ENCODE measurements at places on chromosomes 16 and 17. TPM values are rescaled to one million over a fixed set of nuclear protein-coding genes. Genes with fewer than 3 reads are reported as not detected.

GRCh38 chr17:50035421-50035879, 20.5 kb upstream of the ITGA3 start:
- no peaks in the 10 kb centered on the region for H3K27me3 ChIP-seq
- no peak for DNase-seq
- no peaks in the 10 kb centered on the region for H3K36me3 ChIP-seq
- H3K27ac ChIP-seq = no peak overlapping the region
- H3K4me1 ChIP-seq = no peaks in the 10 kb centered on the region
- H3K4me3 ChIP-seq = no peak overlapping the region

DNA sequence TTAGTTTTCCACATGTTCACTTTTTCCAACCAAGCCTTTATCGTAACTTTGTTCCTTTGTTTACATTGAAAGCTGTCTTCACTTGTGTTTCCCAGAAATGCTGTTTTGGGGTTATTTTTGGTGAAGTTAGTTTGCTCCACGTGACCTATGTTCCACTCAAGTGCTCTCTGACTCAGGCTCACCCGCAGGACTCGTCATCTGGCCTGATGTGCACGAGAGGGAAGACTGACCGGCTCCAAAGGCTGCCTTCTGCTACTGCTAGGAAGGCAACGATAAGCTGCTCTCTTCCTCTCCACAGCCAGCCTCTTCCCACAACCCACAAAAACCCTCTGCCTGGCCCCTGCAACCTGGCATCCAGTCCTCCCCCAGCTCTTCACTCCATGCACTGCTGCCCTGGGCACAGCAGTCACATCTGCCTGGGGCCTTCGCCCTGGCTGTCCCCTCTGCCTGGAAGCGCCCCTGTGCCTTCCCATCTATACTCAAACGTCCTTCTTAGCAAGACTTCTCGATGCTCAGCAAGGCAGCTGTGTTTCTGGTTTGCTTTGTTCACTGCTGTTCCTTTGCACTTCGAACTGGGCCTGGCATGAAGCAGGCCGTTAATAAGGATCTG, 28.0 kb downstream of the ZCCHC14 start:
- no peaks in the 10 kb centered on the region for H3K36me3 ChIP-seq
- no peaks in the 10 kb centered on the region for H3K27me3 ChIP-seq
- peak overlapping the region; percentile 94 for H3K27ac ChIP-seq
- H3K4me1 ChIP-seq = peaks cover 58% of the 10 kb centered on the region
- H3K4me3 ChIP-seq = peak overlapping the region; percentile 95

Gene TAT
- not detected for total RNA-seq

- no peaks in the 10 kb centered on the region for H3K27me3 ChIP-seq
- peak overlapping the region; percentile 92 for H3K27ac ChIP-seq
- H3K36me3 ChIP-seq = peaks cover 6% of the 10 kb centered on the region
Observed at GRCh38 chr16:11073407-11073999, 129.1 kb downstream of the CLEC16A start.

GRCh38 chr17:36545077-36545464, 352 bp downstream of the GGNBP2 start:
- H3K27me3 ChIP-seq = no peaks in the 10 kb centered on the region
- H3K36me3 ChIP-seq = peaks cover 6% of the 10 kb centered on the region
- H3K27ac ChIP-seq = peak overlapping the region; percentile 89
- DNase-seq = no peak
- peak overlapping the region; percentile 98 for H3K4me3 ChIP-seq

- peaks cover 2% of the 10 kb centered on the region for H3K36me3 ChIP-seq
- no peak overlapping the region for H3K27ac ChIP-seq
- DNase-seq = no peak
- no peak overlapping the region for H3K4me3 ChIP-seq
Observed at GRCh38 chr17:42781639-42782165, 1.3 kb downstream of the WNK4 start.

DNA sequence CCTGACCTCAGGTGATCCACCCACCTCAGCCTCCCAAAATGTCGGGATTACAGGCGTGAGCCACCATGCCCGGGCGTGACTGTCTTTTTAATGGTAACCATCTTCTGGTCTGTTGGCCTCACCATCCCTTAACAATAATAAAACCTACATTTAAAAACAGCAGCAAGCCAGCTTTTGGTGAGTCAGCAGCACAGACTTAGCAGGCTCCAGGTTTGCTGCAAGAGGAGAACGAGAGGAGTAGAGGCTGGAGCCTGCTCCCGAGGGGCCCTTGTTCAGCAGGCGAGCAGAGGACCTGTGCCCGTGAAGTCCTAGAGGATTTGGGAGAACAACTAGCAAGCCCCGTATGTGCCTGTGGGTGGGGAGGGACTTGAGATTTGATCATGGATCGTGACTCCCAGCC, 35.7 kb downstream of the MYH13 start:
- no peak for DNase-seq
- no peaks in the 10 kb centered on the region for H3K4me1 ChIP-seq
- H3K36me3 ChIP-seq = no peaks in the 10 kb centered on the region
- no peak overlapping the region for H3K27ac ChIP-seq
- H3K27me3 ChIP-seq = no peaks in the 10 kb centered on the region
- H3K4me3 ChIP-seq = no peak overlapping the region

Gene TBC1D26
- total RNA-seq = 0.74 TPM

DNA sequence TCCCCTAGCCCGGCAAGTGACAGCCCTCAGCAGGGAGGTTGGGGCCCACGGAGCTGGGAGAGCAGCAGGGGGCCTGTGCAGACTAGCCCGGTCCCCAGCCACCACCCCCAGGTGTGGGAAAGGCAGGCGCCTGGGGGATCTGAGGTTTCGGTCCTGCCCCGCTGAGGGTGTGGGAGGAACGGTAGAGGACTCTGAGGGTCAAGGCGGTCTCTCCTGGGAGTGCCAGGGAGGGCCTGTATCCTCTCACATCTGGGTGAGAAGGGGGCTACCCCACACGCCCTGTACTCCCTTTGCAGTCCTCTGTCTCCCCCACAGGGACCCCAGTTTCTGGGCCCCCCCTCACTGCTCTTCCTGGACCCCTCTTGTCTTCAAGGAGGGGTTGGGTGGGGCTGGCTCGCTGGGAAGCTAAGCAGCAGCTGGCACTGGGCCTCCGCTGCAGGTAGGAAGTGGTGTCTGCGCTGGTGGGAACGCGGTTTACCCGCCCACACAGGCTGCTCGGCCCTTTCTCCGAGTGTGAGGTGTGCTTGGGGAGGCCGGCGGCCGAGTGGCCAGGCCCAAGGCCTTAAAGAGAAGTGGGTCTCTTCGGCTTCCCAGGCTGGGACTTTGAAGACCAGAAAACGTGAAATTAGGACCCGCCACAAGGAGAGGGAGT, 15.4 kb downstream of the CD7 start:
- H3K27ac ChIP-seq = peak overlapping the region; percentile 98
- peak; percentile 88 for DNase-seq
- H3K4me3 ChIP-seq = peak overlapping the region; percentile 98
- H3K36me3 ChIP-seq = peaks cover 11% of the 10 kb centered on the region

- H3K27ac ChIP-seq = no peak overlapping the region
- no peak for DNase-seq
- H3K27me3 ChIP-seq = peaks cover 20% of the 10 kb centered on the region
- peaks cover 5% of the 10 kb centered on the region for H3K4me1 ChIP-seq
- H3K4me3 ChIP-seq = no peak overlapping the region
Observed at GRCh38 chr17:77530591-77530990, 389.8 kb downstream of the SEC14L1 start.

Gene MAP2K4
- 24.9 TPM for total RNA-seq

Gene MEIOC
- total RNA-seq = 0.82 TPM

GRCh38 chr16:75573955-75574354, 7.8 kb downstream of the GABARAPL2 start:
- H3K27ac ChIP-seq = no peak overlapping the region
- H3K27me3 ChIP-seq = no peaks in the 10 kb centered on the region
- no peak for DNase-seq

GRCh38 chr16:3980253-3981111, 100.0 kb upstream of the CREBBP start:
- no peak for DNase-seq
- H3K4me1 ChIP-seq = peaks cover 11% of the 10 kb centered on the region
- no peak overlapping the region for H3K4me3 ChIP-seq

DNA sequence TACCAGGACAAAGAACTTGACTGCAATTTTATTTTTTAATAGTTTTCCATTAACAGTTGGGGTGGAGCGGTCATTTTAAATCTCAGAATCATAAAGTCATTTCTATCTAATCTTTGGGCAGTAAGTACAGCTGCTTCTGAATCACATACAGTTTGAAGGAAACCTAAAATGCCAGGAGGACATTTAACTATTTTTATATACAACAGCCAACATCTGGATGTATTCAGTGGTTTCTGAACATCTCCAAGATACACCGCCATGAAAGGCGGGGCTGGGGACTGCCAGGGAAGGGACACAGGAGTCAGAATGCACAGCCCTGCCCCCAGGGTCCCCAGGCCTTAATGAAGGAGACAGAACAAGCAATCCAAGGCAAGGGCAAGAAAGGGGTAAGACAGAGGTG, 392.3 kb downstream of the SLC39A11 start:
- H3K4me1 ChIP-seq = peaks cover 27% of the 10 kb centered on the region
- no peak for DNase-seq
- H3K4me3 ChIP-seq = no peak overlapping the region

DNA sequence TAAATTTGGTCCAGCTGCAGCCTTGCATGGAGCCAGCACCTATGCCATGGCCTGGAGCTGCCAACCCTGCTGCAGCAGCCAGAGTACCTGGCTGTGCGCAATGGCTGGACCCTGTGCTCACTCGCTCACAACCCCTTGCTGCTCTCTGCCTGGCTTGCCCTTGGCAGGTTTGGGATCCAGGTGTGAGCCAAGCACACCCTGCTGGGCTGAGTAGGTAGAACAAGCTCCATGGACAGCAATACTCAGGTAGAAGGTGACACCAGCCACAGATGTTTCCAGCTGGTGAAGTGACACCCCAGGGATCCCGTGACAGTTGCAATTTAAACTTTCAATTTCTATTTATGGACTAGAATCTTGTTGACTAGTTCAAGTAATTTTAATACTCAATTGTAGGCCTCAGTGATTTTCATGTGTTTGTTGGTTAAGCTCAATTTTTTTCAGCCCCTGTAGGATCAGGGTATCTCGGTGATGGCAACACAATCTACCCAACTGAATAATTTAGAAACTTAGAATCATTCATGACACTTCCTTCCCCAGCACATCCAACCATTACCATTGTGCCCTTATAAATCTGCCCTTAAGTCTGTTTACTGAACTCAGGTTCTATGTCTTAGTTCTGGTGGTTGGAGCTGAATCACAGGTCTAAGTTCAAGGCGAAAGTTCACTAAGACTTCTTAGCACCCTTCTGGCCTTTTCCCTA, 480.0 kb downstream of the PMP22 start:
- peaks cover 13% of the 10 kb centered on the region for H3K27me3 ChIP-seq
- no peak overlapping the region for H3K4me3 ChIP-seq
- H3K36me3 ChIP-seq = no peaks in the 10 kb centered on the region
- H3K27ac ChIP-seq = no peak overlapping the region

Gene CA10
- not detected for total RNA-seq

Gene CACNG4
- total RNA-seq = not detected

DNA sequence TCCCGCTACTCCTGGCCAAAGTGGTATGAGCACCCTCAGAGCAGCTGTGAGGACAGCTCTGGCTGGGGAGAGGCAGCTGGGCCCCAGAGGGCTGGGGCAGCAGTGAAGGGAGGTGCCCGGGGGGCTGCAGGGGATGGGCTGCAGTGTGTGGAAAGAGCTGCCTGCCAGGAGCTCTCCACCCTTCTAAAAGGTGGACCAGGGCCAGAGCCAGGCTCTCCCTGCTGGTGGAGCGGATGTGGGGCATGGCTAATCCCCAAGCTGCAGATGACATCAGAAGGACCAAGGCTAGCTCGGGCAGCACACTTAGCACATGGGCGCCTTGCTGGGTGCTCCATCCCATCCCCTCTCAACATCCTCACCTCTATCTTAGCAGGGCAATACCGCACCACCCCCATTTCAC, 103.1 kb downstream of the SDK2 start:
- DNase-seq = no peak
- H3K4me1 ChIP-seq = no peaks in the 10 kb centered on the region
- no peak overlapping the region for H3K4me3 ChIP-seq
- H3K36me3 ChIP-seq = no peaks in the 10 kb centered on the region

Gene TBC1D28
- not detected for total RNA-seq

DNA sequence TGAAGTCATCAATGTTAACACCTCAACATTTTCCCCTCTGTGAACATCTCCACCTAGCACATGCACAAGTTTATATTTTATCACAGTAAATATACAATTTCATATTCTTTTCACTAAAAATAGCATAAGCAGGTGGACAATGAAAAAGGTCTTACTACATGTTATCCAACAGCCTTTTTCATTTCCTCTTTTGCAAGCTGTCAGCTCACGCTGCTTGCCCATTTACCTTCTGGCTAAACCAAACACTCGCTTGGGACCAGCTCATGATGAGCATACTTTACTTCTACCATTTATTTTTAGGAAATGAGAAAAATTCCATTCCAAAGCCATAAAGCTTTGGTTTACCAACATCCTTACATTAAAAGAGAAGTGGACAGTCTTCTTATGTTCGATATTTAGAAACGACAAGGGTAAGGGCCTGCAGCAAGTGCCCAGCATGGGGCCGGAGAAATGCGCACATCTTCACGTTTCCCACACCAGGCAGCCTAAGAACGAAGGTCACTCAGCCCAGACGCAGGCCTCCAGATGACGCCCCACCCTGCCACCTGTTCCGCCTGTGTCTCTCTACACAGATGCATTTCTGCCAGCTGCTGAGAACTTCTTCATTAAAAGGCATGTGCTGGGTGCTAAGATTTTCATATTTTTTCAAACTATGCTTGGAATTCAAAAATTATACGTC, 13.9 kb downstream of the SNN start:
- no peak for DNase-seq
- peaks cover 25% of the 10 kb centered on the region for H3K36me3 ChIP-seq
- no peaks in the 10 kb centered on the region for H3K27me3 ChIP-seq
- peak overlapping the region; percentile 82 for H3K27ac ChIP-seq
- H3K4me3 ChIP-seq = peak overlapping the region; percentile 33

DNA sequence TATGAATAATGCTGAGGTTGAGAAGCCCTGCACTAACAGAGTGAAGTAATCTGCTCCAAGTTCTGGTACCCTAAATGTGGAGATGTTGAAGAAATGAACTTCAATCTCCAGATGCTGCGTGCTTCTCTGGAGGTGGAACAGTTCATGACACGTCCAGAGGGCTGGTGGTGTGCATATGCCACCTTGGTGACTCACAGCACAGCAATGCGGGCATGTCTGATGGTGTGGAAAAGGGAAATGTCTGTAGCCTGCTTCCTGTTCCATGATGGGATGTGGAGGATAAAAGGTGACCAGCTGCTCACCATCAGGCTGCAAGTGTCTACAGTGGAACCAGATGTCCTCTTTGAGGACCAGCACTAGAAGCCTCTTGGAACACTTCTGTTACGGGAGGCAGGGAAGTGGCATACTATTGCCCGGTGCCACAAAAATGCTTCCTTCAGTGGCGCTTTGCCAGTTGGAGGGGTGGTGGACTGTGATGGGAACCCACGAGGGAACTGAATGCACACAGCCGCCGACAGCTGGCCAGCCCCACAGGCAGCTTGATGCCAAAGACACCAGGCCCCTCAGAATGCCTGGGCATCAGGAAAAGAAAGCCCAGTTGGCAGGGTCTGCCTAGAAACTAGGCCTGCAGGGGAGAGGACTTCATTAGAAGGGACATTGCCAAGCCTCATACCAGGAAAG, 19.9 kb downstream of the SNX11 start:
- no peak overlapping the region for H3K4me3 ChIP-seq
- H3K27ac ChIP-seq = peak overlapping the region; percentile 50
- DNase-seq = no peak
- peaks cover 6% of the 10 kb centered on the region for H3K4me1 ChIP-seq
- H3K27me3 ChIP-seq = no peaks in the 10 kb centered on the region
- H3K36me3 ChIP-seq = peaks cover 5% of the 10 kb centered on the region

GRCh38 chr16:57186872-57187854, 1.0 kb downstream of the RSPRY1 start:
- H3K36me3 ChIP-seq = peaks cover 13% of the 10 kb centered on the region
- peak overlapping the region; percentile 100 for H3K4me3 ChIP-seq
- DNase-seq = peak; percentile 21

GRCh38 chr17:12982224-12982623, 35.6 kb downstream of the ELAC2 start:
- no peak for DNase-seq
- no peaks in the 10 kb centered on the region for H3K36me3 ChIP-seq
- H3K27me3 ChIP-seq = peaks cover 6% of the 10 kb centered on the region
- no peak overlapping the region for H3K4me3 ChIP-seq
